ENCODE measurements at places on chromosomes 7 and 10. TPM values are rescaled to one million over a fixed set of nuclear protein-coding genes. Genes with fewer than 3 reads are reported as not detected.

GRCh38 chr10:30062582-30062981 lies 3.2 kb upstream of the JCAD start:
- no peak overlapping the region for H3K4me3 ChIP-seq
- no peaks in the 10 kb centered on the region for H3K27me3 ChIP-seq
- peaks cover 20% of the 10 kb centered on the region for H3K4me1 ChIP-seq
- H3K27ac ChIP-seq: peak overlapping the region; percentile 20
- H3K36me3 ChIP-seq: no peaks in the 10 kb centered on the region

DNA sequence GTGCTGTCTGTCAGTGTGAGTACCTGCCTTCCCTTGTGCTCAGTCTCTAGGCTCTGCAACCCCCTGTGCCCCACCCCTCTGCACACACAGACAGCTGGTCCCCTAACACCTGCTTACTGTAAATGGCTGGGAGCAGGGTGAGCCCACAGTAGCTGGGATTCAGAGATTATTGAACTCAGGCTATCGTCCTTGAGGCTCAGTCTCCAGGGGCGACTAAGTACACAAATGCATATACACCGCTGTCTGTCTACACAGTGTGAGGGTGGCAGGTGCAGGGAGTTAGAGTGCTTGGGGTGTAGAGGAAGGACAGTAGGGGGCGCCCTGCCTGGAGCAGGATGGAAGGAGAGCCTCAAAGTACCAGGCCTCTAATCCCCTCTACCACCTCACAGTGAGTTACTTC lies 12.9 kb downstream of the UPP1 start:
- H3K27ac ChIP-seq: no peak overlapping the region
- no peaks in the 10 kb centered on the region for H3K36me3 ChIP-seq
- DNase-seq: no peak
- no peaks in the 10 kb centered on the region for H3K4me1 ChIP-seq
- no peak overlapping the region for H3K4me3 ChIP-seq

DNA sequence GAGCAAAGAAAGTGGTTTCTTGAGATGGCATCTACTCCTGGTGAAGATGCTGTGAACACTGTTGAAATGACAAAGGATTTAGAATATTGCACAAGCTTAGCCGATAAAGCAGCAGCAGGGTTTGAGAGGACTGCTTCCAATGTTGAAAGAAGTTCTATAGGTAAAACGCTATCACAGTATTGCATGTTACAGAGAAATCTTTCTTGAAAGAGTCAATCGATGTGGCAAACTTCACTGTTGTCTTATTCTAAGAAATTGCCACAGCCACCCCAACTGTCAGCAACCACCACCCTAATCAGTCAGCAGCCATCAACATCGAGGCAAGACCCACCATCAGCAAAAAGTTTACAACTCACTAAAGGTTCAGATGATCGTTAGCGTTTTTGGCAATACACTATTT lies 59.9 kb downstream of the SLC29A4 start:
- no peak overlapping the region for H3K4me3 ChIP-seq
- H3K36me3 ChIP-seq: no peaks in the 10 kb centered on the region
- DNase-seq: no peak
- no peaks in the 10 kb centered on the region for H3K27me3 ChIP-seq
- H3K27ac ChIP-seq: no peak overlapping the region
- H3K4me1 ChIP-seq: no peaks in the 10 kb centered on the region

DNA sequence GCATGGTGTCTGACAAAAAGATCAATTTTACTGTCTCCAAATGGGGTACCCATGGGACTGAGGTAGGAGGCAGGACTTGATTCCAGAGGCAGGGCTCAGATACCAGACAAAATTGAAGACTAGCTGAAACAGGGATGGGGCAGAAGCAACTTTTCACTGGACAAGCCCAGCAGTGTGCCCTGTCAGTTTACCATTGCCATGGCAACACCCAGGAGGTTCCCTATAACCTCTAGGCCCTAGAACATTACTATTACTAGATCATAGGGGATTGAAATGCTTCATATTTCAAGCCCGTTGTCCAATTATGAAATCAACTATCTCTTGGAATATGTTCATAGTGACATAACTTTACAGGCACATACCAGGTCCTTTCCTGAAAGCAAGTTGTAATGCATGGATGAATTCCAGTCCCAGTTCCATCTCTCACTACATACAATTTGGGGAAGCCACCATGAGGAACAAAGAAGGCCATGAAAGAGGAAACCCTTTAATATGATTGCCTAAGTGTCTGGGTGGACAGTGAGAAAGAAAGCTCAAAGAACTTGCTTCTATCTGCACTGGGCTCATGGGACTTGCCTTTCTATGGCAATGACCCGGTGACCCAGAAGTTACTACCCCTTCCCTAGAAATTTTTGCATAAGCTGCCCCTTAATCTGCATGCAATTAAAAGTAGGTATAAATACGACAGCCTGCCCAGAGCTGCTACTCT lies 557.9 kb downstream of the KCNMA1 start:
- no peaks in the 10 kb centered on the region for H3K27me3 ChIP-seq
- H3K27ac ChIP-seq: no peak overlapping the region
- H3K4me1 ChIP-seq: no peaks in the 10 kb centered on the region
- H3K36me3 ChIP-seq: no peaks in the 10 kb centered on the region

DNA sequence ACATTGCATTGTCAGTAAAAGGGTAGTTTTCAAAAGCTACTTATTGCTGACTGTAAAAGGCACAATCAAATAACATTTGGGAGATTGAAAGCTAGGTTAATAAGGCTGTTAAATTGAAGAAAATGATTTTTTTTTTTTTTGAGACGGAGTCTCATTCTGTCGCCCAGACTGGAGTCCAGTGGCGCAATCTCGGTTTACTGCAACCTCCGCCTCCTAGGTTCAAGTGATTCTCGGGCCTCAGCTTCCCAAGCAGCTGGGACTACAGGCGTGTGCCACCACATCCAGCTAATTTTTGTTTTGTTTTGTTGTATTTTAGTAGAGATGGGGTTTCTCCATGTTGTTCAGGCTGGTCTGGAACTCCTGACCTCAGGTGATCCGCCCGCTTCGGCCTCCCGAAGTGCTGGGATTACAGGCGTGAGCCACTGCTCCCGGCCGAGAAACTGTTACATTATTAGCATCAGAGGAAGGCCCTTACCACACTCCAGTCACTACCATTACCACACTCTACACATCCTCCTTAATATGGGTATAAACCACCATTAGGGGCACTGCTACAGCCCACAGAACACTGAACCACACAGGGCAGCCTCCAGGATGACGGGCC lies 1.0 kb downstream of the CYP51A1 start:
- peak overlapping the region; percentile 99 for H3K4me3 ChIP-seq
- DNase-seq: no peak
- peak overlapping the region; percentile 99 for H3K27ac ChIP-seq

OR2A12 gene
- 0.39 TPM for total RNA-seq

ADCY1 gene
- 13.7 TPM for total RNA-seq

DNA sequence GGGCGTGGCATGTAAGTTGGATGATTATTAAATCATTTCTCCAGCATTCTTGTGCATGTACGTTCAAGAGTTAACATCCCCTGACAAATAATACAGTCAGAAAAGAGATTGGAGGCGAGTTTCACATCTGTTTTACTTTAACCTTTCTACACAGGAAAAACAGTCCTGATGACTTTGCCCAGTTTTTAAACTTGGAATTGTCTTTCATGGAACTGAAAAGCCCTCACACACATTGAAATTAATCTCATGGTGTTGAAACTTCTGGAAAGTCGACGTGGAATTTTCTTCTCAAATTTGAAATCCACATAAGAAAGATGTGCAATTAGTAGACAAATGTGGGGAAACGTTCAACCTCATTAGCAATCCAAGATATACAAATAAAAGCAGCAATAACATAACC lies 31.2 kb upstream of the ZNF438 start:
- no peak for DNase-seq
- H3K27ac ChIP-seq: no peak overlapping the region
- H3K27me3 ChIP-seq: no peaks in the 10 kb centered on the region
- no peaks in the 10 kb centered on the region for H3K36me3 ChIP-seq

- no peak for DNase-seq
- no peaks in the 10 kb centered on the region for H3K27me3 ChIP-seq
- no peaks in the 10 kb centered on the region for H3K36me3 ChIP-seq
- no peak overlapping the region for H3K27ac ChIP-seq
- H3K4me3 ChIP-seq: no peak overlapping the region
- H3K4me1 ChIP-seq: no peaks in the 10 kb centered on the region
Measured at GRCh38 chr10:133104068-133104962, 16.6 kb downstream of the ADGRA1 start.

HOGA1 gene
- total RNA-seq: 0.25 TPM

GRCh38 chr10:4662576-4663161 lies 163.3 kb upstream of the AKR1E2 start:
- H3K27ac ChIP-seq: no peak overlapping the region
- H3K27me3 ChIP-seq: no peaks in the 10 kb centered on the region
- H3K4me1 ChIP-seq: peaks cover 8% of the 10 kb centered on the region
- no peak for DNase-seq
- H3K4me3 ChIP-seq: no peak overlapping the region

GRCh38 chr10:59905731-59906416 lies 482 bp downstream of the CCDC6 start:
- peak overlapping the region; percentile 73 for H3K27ac ChIP-seq
- no peak for DNase-seq
- H3K27me3 ChIP-seq: no peaks in the 10 kb centered on the region

HMX3 gene
- 0.25 TPM for total RNA-seq

DNA sequence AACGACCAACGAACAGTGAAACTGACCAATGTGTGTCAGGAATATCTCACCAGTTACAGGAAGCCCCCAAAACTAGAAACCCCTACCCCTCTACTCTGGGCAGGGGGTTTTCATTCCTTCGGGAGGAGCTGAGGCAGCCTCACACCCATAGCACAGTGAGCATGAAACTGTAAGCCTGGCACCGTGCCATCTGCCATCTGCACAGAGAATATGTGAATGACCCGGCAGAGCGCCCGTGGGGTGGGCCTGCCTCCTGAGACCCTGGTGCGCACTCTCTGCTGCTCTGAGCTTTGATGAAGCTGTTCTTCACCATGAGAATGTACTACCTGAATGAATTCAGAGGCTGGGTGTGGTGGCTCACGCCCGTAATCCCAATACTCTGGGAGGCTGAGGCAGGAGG lies 27.1 kb downstream of the DAGLB start:
- no peak for DNase-seq
- H3K27me3 ChIP-seq: no peaks in the 10 kb centered on the region
- no peak overlapping the region for H3K27ac ChIP-seq
- H3K36me3 ChIP-seq: no peaks in the 10 kb centered on the region
- no peak overlapping the region for H3K4me3 ChIP-seq

- no peak for DNase-seq
- H3K4me1 ChIP-seq: no peaks in the 10 kb centered on the region
- H3K36me3 ChIP-seq: no peaks in the 10 kb centered on the region
- H3K4me3 ChIP-seq: no peak overlapping the region
- H3K27me3 ChIP-seq: no peaks in the 10 kb centered on the region
Measured at GRCh38 chr7:51309361-51310130, 7.1 kb downstream of the COBL start.

DNA sequence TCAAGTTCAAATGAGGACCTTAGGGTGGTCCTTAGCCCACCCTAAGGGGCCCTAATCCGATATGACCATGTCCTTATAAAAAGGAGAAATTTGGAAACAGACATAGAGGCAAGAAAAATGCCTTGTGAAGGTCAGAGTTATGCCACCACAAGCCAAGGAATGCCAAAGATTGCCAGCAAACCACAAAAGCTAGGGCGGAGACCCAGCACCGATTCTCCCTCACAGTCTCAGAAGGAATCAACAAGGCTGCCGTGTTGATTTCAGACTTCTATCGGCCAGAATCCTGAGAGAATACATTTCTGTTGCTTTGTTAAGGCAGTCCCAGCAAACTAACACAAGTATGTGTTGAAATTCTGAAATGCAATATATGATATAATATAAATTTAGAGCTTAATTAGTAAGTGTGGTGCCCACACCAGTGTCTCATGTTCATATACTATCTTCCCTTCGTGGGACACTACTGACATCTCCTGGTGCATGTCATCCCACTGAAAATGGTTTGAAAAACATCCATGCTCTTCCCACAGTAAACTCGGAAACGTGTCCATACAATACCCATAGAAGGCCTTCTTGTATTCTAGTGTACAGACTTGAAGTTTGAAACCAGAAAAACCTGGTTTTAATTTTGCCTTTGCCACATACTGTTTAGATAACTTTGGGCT lies 349.0 kb downstream of the TNS3 start:
- no peak overlapping the region for H3K27ac ChIP-seq
- H3K4me3 ChIP-seq: no peak overlapping the region
- no peaks in the 10 kb centered on the region for H3K27me3 ChIP-seq
- no peak for DNase-seq

- H3K36me3 ChIP-seq: no peaks in the 10 kb centered on the region
- H3K27ac ChIP-seq: no peak overlapping the region
- peaks cover 5% of the 10 kb centered on the region for H3K4me1 ChIP-seq
- H3K27me3 ChIP-seq: no peaks in the 10 kb centered on the region
- H3K4me3 ChIP-seq: no peak overlapping the region
Measured at GRCh38 chr7:151107882-151108281, 21.6 kb downstream of the AGAP3 start.

- H3K27ac ChIP-seq: no peak overlapping the region
- H3K4me3 ChIP-seq: no peak overlapping the region
- no peaks in the 10 kb centered on the region for H3K36me3 ChIP-seq
- DNase-seq: no peak
Measured at GRCh38 chr10:17647326-17647725, 3.4 kb downstream of the STAM start.

DNA sequence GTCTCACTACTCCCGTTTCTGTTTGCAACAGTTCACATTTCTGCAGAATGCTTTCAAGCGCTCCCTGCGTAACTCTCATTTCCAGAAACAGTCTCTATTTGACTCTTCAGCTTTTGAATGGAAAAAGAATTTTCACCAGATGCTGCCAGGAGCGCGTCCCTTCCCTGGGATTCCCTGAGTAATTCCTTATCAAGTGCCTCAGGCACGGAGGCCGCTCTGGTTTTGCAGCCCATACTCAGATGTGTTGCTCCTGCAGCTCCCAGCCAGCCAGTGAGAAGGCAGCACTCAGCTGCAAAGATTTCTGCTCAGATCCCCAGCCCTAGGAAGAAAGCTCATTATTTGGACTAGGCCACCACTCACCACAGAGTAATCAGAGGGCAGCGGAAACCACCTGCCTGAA lies 161.1 kb upstream of the CHST15 start:
- H3K27ac ChIP-seq: no peak overlapping the region
- no peak for DNase-seq
- H3K36me3 ChIP-seq: no peaks in the 10 kb centered on the region
- no peaks in the 10 kb centered on the region for H3K4me1 ChIP-seq
- no peak overlapping the region for H3K4me3 ChIP-seq

DNA sequence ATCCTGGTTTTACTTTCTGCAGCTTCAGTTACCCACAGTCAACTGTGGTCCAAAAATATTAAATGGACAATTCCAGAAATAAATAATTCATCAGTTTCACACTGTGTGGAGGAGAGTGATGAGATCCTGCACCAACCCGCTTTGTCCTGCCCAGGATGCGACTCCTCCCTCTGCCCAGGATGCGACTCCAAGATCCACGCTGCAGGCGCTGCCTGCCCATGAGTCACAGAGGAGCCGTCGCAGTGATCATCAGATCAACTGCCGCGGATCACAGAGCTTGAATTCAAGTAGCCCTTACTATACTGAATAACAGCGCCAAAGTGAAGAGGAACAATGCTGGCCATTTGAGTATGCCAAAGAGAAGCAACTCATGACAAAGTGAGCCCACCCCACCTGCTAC lies 61.5 kb downstream of the GRB10 start:
- peaks cover 7% of the 10 kb centered on the region for H3K4me1 ChIP-seq
- no peak overlapping the region for H3K27ac ChIP-seq
- no peak for DNase-seq
- H3K27me3 ChIP-seq: no peaks in the 10 kb centered on the region

MKI67 gene
- total RNA-seq: 7.2 TPM

GRCh38 chr7:116591202-116592040 lies 66.6 kb downstream of the CAV1 start:
- H3K27me3 ChIP-seq: no peaks in the 10 kb centered on the region
- H3K27ac ChIP-seq: no peak overlapping the region
- DNase-seq: no peak
- H3K36me3 ChIP-seq: no peaks in the 10 kb centered on the region
- H3K4me3 ChIP-seq: no peak overlapping the region
